ENCODE measurements at places on chromosomes 7 and 10.

DNA sequence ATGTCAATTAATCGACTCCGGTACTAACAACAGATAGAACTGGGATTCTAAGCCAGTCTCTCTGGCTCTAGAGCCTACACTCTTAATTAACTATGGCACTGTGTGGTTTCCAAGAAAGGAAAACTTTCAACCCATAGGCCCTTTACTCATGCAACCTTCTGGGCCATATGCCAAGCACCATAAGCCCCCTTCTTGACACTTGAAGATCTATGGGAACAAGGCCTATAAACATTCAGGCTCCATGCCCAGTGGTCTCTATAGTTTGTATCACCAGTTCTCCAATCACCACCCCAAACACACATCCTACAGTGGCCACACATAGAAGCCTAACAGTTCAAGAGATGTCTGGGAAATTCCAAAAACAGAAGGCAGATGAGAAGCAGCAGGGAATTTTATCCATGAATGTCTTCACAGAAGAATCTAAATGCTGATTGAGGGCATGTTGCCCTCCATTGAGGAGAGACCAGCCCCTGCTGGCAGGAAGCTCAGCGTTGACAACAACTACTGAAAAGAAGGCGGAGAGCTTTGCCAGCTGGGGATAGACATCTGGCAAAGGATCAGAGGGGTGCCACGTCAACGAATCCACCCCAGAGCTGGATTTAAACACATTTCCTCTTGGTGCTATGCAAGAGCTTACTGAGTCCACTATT lies 64.4 kb downstream of the GRM3 start:
- no peak for DNase-seq

DNA sequence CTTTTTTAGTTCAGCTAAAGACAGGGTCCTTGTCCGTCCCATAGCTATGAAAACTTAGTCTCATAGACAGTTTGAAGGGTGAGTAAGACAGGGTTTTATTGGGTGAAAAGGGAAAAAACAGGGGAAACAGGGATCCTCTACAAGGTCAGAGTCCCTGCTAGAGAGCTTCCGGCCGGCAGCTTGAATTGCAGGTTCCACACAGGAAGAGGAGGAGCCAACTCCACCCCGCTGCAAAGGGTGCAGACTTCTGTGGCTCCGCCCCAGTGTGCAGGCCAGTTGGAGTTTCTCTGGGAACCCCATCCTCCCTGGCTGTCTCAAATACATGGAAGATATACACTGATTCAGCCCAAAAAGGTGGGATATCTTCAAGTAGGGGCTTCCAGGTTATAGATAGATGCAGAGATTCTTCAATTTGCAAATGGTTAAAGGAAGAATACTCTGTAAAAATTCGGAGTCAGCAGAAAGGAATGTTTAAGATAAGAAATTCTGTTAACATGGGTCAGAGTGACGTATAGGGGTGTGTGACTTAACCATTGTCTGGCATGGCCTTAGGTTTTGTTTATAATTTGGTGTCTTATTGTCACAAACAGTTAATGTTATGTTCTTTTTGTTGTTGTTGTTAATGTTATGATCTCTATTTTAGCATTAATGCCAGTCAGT lies 34.6 kb upstream of the HECW1 start:
- DNase-seq, result no peak

GRCh38 chr7:27116962-27117886 lies 13.3 kb downstream of the HOXA4 start:
- DNase-seq, result no peak

DNA sequence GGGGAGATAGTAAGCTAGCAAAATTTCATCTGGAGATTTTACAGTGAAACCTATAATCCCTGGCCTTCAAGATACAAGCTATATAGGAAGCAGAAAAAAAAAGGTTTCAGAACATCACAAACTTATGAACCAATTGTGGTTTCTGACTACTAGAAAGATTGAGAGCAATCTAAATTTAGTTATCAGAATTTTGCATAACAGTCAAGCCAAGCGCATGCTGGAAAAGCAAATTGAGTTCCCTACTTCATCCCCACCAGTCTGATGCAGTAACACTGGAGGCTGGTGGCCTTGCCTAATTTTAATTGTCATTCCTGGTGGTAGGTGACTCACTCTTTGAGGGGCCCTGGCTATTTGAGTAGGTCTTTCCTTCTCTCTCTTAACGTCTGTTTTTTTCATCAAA lies 46.3 kb upstream of the ELMO1 start:
- no peak for DNase-seq

- no peak for DNase-seq
Measured at GRCh38 chr7:158031867-158032308, 555.7 kb downstream of the PTPRN2 start.

- DNase-seq, result no peak
Measured at GRCh38 chr10:63673246-63673645, 152.0 kb downstream of the REEP3 start.

DNA sequence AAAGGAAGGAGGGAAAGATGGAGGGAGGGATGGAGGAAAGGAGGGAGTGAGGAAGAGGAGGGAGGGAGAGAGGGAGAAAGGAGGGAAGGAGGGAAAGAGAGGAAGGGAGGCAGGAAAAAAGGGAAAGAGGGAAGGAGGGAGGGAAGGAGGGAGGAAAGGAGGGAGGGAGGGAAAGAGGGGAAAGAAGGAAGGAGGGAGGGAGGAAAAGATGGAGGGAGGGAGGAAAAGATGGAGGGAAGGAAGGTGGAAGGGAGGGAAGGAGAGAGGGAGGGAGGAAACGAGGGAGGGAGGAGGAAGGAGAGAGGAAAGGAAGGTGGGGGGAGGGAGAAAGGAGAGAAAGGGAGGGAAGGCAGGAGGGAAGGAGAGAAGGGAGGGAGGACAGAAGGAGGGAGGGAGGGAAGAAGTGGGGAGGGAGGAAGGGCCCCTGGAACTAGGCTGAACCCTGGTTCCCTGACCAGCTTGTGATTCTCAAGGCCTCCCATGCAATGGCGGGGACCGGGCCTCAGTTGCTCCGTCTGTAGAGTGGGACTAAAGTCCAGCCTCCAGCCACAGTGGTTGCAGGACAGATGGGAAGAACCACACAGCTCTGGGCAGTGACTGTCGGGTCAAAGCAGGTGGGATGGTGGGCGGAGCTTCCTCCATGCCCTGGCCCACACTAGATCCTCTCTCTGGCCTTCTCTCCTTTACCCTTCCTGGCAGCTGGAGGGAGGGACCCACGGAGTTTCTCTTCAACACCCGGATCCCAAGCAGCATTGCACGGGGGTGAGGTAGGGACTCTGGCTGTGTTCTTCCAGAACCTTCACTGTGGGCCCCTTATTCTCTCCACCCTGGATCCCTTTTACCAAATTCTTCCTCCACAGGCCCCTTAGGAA lies 4.3 kb upstream of the TTYH3 start:
- DNase-seq, result no peak

DNA sequence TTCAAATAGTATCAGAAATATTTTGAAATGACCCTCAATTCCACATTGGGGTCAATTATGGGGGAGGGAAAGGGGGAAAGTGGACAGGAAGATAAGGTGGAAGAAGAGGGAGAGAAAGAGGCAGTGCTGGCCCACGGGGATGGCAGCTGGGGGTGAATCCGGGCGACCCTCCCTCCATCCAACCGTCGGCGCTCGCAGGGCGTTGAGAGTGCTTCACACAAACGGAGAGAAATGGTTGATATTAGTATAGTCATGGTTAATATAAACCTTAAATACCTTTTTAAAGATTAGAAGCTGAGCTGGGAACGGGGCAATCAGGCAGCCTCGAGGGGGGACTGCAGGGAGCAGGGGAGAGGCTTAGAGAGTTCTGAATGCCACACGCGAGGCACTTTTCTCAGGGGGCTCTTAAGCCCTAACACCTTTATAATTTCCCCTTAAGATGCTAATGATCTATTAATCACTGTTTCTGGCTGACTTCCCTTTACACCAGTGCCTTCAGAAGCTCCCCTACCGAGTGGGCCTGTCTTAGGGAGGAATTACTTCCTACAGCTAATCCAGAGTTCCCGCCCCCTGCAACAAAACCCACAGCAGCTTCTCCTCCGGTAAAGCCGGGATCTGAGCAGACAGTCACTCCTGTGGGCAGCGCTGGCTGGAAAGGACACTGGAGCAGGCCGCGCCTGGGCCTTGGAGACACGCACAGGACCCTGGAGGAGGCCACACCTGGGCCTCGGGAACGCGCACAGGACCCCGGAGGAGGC lies 39.5 kb downstream of the PRKAG2 start:
- no peak for DNase-seq

- no peak for DNase-seq
Measured at GRCh38 chr10:113021268-113022040, 71.4 kb downstream of the TCF7L2 start.

DNA sequence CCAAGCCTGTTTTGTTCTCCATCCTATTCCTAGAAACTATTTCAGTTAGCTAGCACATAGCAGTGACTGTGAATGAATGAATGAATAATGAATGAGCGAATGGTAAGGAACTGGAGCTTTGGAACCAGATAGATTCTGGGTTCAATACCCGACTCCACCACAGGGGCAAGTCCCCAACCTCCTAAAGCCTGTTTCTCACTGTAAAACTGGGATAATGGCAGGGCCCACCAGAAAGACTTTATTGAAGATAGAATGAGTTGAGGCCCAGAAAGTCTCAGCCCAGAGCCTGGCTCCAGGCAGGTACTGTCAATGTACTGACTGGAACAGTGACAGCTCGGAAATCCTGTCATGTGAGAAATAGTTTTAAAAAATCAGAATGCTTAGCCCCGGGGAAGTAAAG lies 1.1 kb upstream of the CDH23 start:
- DNase-seq, result peak; percentile 14

- DNase-seq, result no peak
Measured at GRCh38 chr7:2860627-2861133, 16.6 kb upstream of the GNA12 start.

- DNase-seq, result no peak
Measured at GRCh38 chr10:44282626-44283300, 102.1 kb downstream of the CXCL12 start.

GRCh38 chr10:98340261-98340939 lies 72.4 kb upstream of the LOXL4 start:
- no peak for DNase-seq

DNA sequence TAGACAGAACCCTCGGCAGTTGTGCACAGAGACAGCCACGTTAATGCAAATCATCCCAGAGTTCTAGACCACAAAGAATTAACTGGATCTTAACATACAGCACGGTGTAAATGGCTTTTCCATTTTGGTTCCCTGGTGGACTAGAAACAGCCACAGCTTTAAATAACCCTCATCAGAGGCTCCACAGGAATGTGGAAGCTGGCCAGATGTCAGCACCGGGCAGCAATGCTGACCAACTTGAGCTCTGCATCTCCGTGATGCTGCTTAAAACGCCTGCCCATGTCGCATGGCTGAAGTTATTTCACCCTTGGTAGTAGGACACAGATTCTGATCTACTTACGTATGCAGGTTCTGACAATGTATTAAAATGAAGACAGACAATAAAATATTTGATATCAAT lies 24.5 kb downstream of the RSU1 start:
- DNase-seq, result no peak

GRCh38 chr7:9192969-9193368 lies 759.6 kb downstream of the NXPH1 start:
- no peak for DNase-seq

DNA sequence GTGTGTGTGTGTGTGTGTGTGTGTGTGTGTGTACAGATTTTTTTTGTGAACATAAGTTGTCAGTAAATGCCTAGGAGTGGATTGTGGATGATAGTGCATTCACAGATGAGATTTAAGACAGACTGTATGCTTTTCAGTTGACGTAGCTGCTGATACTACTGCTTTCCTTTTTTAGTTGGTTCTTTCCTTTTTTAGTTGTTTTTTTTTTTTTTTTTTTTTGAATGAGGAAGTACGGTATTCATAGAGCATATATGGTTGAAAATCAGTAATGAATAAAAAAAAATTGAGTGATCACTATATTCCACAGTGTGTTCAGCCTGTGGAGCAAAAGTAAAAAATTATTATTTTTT lies 80.5 kb downstream of the RBM33 start:
- no peak for DNase-seq

GRCh38 chr7:17879075-17879661 lies 61.1 kb downstream of the SNX13 start:
- no peak for DNase-seq

GRCh38 chr10:73218431-73219191 lies 28.4 kb downstream of the DNAJC9 start:
- no peak for DNase-seq

GRCh38 chr10:101389986-101390531 lies 36.1 kb downstream of the BTRC start:
- DNase-seq, result no peak
